ENCODE measurements at places on chromosomes 11 and 22.

- DNase-seq: no peak
These were observed 13.4 kb downstream of the PITPNB start for GRCh38 chr22:27905653-27906052.

GRCh38 chr11:132519241-132519815, 1013.0 kb downstream of the OPCML start:
- DNase-seq: no peak

GRCh38 chr22:49347376-49347775, 480.3 kb downstream of the BRD1 start:
- no peak for DNase-seq

GRCh38 chr11:45320371-45320770, 34.2 kb upstream of the SYT13 start:
- no peak for DNase-seq

- no peak for DNase-seq
These were observed 21.5 kb upstream of the LINC01488 start for GRCh38 chr11:69459848-69460539.

DNA sequence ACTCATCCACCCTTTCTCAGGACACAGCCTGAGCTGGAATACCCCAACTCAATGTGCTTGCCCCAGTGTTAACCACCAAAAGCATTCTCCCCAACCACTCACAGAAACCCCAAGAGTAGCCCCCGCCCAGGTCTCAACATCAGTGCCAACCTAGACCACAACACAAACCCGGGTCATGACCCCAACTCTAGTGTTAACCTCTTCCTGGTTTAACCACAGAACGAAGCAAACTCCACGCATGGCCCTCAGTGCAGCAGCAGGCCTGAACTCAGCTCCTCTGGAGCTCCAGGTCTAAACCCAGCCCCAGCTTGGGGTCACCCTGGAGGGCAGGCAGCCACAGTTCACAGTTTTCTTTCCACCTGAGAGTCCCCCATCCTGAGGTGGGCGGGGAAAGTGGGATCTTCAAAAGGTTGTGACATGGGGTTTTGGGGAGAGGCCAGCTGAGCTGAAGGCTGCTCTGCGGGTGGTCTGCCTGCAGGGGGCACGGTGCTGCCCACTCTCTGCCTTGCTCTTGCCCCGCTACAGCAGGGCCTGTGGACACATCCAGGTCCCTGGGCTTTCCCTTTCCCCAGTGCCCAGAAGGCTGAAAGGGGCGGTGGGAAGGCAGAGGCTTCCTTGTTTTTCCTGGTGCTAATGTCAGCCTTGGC, 37.9 kb downstream of the NECTIN1 start:
- DNase-seq: no peak

DNA sequence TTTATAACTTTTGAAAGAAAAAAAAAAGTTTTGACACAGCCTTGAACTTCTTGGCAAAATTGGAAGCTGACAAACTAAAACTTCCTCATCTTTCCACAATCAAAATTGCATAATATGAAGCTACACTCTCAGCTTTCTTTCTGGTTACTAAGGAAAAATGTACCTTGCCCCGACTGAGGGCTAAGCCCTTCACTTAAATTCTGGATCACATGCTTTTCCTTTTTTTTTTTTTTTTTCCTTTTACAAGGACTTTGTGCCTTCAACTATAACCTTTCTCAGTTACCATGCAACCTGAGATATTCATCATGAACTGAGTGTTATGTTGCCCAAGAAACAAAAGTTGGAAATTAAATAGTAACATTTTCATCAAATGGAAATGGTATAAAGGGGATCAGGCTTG, 188.5 kb upstream of the CARD18 start:
- DNase-seq: no peak

- no peak for DNase-seq
These were observed 140.0 kb downstream of the AASDHPPT start for GRCh38 chr11:106217456-106217855.

DNA sequence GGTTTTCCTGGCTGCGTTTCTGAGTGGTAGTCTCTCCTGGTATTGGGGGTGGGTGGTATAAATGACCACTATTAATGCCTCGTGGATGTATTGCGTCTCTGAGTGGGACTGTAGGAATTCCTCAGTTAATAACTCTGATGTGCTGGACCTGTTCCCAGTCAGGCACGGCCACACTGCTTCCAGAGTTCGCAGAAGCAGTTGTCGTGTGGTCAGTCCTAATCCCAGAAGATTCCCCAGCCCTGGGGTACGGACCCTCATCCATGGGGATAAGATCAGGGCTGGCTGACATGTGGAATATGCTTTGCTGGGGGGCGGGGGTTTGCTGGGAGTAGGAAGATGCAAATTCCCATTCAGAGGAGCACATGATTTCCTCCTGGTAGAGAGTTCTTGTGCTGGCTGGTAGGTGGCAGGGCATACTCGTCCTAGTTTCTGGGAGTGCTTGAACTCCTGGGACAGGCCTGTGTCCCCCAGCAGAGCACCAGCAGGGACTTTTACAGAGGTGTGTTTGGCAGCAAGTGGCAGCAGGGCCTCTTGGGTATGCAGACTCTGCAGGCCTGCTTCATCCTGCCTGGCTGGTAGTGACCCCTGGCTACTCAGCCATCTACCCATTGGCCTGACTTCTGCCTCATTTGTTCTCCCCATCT, 157.4 kb downstream of the NAV2 start:
- no peak for DNase-seq

DNA sequence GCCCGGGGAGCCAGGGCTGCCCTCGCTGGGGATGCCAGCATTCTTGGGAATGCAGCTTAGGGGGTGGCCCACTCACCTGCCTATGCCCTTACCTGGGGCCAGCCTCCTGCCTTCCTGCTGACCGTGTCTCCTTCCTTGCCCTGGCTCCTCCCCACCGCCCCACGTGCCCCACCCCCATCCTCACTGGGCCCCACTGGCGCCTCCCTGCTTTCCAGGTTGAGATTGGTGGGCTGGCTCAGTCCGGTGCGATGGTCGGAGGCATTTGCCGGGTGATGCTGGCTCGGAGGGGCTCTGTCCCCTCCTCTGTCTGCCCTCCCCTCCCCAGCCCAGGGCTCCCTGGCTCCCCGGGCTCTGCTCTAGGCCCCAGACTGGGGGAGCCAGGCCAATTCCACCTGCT, 34.1 kb upstream of the GRAMD4 start:
- DNase-seq: no peak

DNA sequence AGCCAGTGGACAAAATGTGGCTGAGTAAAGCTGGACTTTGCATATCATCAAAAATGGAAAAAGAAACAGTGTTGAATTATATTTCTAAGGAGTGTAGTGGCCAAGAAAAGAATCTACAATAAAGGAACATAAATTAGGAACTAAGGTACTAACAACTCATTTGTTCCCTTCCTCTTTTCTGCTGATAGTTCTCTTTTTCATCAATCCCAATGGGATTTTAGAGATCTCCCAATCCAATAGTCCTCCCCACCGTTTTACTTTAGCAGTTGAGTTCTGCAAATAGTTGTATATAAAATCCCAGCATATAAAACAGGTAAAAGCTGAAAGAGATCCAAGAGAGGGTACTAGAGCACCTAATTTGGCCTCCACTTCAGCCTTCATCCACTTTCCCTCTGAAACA, 2.0 kb downstream of the PRCP start:
- no peak for DNase-seq

DNA sequence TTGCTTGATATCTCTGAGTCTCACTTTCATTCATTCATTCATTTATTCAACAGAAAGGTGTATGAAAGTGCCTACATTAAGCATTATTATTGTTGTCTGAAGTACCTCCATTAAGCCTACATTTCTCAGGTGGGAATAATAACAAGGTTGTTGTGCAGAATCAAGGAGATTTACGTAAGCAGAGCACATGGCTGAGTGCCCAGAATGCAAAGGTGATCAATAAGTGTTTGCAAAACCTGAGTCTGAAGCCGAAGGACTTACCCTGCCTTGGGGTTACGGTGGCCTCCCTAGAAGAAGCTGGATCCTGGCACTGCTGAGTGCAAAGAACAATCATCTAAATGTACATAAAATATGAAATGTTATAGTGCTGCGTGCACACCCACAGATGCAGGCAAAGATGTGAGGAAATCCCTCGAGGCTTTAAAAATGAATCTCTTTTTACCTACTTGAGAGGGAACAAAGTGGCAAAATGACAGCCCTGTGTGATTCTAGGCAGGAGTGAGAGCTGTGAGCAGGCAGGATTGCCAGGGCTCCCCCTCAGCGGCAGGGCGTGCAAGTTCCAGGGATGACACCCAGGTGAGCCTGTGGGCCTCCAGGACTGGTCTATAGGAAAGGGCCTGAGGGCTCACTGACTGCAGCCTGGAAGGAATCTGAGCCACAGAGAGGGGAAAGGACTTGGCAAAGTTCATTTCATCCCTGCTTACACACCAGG, 133.1 kb upstream of the TBCEL start:
- DNase-seq: no peak
